Vagina (tissue), 2 donors: ENCODE measurements at places on chromosomes 4 and X.

- DNase-seq: no peak
These were observed 24.7 kb downstream of the SH3KBP1 start for GRCh38 chrX:19862634-19863211.

DNA sequence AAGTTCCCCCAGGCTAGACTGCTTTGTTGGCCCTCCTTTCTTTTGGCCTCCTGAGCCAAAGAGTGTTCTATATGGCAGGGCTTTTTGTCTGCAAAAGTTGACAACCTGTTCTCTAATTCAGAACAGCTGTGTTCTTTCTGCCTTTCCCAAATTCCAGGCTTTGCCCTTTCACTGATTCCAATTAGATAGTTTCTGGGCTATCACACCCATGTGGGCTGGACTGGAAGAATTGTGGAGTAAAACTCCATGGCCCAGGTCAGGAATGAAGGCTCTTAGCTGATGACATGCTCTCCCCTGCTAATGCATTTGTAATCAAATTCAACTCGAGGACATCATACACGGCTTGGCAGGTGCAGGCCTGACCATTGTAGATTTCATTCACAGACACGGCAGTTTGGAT is 19.4 kb downstream of the BMP3 start:
- no peak for DNase-seq

DNA sequence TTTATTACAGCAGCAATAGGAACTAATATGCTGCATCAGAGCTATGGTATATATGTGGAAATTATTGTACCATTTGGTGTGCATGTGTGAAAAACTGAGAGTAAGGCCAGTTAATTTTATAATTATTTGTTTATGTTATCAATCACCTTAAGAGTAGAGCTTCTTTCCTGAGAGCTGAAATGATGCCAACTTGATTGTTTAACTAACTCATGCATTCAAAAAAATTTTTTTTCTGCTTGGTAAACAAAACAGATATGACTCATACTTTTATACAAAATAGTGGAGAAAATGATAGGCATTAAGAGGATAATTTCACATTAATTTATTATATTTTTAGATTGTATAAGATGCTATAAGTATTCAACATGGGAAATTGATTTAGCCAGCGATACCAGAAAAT is 622.7 kb downstream of the RAPGEF2 start:
- DNase-seq: no peak

DNA sequence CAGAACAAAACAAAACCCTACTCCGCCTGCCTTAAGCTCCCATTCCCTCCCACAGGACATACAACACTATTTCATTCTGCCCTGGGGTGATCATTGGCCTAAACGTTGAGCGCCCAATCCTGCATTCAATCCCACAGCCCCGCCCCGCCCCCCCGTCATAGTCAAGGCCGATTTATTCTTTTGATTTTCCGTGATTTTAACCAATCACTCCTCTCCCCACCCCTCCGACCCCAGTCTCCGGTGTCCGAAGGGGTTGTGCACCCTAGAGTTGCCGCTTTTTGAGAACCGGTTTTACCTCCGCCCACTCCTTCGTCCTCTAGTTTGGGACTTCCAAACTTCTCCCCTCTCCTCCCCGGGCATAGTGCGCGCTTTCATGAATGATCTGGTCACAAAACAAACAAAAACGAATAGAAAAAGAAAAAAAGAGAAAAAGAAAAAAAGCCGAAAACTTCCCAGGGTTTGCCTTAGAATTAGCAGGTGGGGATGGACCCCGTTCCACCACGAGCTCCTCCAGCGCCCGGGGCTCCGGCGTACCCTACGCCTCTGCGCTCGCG is 446 bp upstream of the UBE2A start:
- DNase-seq: no peak

DNA sequence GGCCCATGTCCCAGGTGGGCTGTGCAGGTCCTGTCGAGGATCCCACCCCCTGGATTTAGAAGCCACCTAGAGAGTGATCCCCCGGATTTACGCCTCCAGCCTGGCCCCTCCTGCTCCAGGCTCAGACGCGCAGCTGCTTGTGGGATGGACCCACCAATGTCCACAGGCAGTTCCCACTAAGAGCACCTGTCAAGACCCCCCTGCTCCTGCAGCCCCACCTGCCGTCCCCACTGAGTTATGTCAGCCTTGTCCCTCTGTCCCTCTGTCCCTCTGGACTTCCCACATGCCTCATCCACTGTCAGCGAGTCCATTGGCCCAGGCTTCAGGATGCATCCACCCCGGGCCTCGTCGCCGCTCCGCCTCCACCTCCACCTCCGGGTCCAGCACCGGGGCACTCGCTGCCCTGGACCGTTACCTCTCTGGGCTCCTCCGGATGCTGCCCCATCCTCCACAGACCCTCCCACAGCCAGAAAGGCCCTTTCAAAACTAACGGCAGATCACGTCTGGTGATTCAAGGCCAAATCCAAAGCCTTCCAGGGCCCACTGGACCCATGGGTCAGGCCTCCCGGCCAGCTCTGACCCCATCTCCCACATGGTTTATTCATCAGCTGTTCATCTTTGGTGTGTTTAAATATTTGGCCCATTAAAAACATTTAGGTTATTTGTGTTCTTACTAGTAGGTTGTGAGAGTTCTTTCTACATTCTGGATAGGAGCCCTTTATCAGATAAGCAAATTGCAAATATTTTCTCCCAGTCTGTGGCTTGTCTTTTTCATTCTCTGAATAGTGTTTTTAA is 28.3 kb downstream of the HTRA3 start:
- no peak for DNase-seq

- no peak for DNase-seq
These were observed 65.7 kb upstream of the ALG13 start for GRCh38 chrX:111615227-111615626.

- no peak for DNase-seq
These were observed 16.2 kb downstream of the ZFYVE28 start for GRCh38 chr4:2402048-2402842.

DNA sequence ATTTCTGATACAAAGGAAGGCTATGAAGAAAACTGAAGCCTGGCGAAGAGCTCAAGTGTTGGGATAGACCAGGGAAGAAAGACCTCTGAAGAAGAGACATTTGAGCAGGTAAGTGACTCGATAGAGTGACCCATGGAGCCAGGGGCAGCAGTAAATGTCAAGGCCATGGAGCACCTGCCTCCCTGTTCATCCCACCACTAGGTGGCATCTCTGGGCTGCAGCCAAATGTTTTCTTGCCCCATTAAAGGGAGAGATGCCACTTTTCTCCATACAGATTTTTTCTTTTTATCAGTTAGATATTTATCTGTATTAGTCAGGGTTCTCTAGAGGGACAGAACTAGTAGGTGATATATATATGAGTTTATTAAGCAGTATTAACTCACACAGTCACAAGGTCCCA is 4.9 kb upstream of the ZNF81 start:
- DNase-seq: no peak

- DNase-seq: no peak
These were observed 104.7 kb downstream of the SYNPO2 start for GRCh38 chr4:118993333-118993732.

DNA sequence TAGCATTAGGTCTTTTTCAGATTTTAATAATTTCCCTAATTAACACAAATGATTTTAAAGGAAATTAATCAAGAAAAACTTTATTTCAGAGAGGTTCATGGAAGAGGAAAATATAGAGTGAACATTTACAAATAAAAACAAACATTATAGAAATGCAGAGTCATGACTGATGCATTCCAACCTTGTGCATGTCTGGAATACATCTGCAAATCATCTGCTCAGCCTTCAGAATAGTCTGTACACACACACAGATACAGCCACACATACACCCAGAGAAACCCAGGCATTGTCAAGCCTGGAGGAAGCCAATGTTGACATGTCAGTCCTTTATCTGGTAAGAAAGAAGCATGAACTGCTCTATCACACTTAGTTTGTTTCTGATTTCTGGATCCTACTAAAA is 61.3 kb upstream of the NFKB1 start:
- no peak for DNase-seq
